Activated naive CD4-positive, alpha-beta T cell (primary cell): ENCODE measurements at places on chromosomes 7 and 10.

DNA sequence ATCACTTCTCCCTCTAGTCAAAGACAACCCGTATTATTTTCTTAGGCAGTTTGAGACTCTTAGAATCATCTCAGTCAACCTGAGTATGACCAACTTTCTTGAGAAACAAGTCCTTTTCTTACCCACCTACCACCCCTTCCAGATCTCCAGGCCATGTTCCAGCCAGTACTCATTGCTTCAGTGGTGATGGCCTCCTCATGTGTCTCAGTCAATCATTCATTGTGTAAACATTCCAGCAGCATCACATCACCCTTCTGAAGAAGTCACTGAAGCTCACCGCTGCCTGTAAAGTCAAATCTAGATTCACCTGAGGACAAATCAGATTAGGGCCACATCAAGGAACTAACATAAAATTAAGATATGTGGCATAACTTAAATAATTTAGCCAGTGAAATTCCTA lies 467.2 kb upstream of the NRP1 start:
- DNase-seq: no peak

DNA sequence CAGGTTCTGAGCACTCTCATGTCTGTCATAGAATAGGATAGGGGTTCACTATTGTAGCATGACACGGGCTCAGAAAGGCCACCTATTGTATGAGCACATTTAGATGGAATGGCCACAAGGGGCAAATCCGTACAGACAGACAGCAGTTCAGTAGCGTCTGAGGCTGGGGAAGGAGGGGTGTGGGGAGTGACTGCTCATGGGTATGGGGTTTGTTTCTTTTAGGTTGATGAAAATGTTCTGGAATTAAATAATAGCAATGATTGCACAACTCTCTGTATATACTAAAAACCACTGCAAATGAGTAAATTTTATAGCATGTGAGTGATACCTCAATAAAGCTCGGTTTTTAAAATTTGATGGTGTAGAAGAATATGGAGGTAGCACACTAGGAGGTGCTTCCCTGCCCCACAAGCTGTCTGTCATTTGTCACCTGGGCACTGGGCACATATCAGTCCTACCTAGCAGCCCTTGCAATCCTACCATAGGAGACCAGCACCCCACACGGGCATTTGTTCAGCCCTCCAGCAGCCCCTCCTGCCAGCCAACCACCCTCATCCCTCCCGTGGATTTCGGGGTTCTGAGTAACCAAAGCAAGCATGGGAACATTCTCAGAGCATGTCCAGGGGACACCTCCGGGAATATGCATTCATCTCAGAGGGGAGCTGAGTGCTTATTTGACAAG lies 35.2 kb downstream of the KCNMA1 start:
- no peak for DNase-seq

GRCh38 chr7:64618785-64619456 lies 47.0 kb upstream of the ZNF107 start:
- no peak for DNase-seq

DNA sequence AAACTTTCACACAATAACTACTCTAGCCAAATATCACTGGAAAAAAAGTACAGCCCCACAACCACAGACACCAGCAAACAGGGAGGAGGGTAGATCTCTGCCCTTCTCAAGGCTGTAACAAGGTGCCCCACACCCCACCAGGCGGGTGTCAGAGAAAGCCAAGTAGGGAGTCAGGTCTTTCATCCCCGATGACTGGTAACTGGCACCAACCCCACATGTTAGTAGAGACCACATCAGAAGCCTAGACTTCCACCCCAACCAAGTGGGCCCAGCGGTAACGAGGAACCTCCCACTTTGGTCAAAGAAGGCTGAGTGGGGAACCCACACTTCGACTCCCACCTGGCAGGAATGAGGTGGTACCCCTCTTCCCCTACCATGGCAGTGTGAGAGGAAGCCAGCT lies 16.4 kb upstream of the RUFY2 start:
- DNase-seq: no peak

DNA sequence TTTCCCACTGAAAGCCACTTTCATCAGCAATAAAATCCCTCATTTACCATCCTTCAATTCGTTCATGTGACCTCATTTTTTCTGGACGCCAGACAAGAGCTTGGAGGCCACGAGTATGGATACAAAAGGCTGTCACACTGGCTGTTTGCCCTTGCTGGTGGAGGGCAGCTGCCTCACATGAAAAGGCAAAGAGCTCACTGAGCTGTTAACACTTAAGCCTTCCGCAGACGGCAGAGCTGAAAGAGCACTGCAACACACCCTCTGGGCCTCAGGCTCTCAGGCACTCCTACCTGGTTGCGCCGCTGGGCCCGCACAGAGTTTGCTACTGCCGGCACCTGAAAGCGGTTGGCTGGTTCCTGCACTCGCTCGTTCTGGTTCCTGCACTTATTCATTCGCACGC lies 193.5 kb downstream of the CFTR start:
- no peak for DNase-seq

DNA sequence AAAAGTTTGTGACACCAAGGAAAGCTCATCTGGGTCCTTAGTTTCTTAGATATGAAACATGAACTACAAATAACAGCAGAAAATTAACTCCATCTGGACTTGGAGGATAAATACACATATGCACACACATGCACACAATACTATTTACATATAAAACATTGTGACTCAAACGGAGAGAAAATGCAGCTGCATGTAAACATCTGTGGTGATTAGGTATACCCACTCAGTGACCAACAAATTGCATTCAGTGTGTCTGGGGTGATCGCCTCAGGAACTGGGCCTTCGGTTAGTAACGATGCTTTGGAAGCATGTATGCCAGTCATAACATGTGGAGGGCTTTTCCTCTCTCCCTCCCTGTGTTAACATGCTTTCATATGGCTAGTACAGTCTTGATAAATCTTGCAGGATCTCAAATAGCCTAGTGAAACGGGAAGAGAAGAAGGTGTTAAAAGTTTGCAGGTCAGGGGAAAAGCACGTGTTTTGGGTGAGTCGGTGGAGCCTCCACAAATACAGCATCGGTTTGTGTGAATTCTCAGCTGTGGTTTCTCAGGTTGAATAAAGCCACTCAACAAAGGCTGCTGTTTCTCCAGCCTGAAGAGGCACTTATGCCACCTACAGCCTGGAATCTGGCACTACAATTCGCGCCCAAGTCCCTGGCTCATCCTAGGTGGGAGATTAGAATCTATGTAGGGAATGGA lies 8.7 kb upstream of the GLRX3 start:
- DNase-seq: peak; percentile 28

DNA sequence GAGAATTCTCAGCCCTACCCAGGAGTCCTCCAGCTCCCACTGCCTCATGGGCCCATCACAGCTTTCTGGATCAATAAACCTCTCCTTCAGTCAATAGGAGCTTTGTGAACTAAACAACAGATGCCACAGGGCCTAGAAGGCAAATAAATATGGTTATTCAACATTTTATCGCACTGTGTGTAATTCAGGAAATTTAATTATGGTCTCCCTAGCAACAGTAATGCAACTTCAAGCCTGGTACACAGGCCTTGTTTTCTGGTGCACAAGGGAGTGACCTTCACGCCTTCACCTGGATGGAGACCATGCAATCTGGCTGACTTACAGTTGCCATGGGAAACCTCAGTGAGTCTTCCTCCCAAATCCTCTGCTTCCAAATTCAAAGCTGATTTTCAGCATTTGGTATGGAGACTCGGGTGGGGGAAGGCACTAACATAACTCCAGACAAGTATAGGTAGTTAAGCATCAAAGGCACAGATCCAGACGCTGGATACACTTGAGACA lies 441.0 kb upstream of the NPVF start:
- no peak for DNase-seq
